Activated CD8-positive, alpha-beta memory T cell treated with anti-CD3 and anti-CD28 coated beads for 4 hours (primary cell): ENCODE measurements at places on chromosomes 4 and X.

DNA sequence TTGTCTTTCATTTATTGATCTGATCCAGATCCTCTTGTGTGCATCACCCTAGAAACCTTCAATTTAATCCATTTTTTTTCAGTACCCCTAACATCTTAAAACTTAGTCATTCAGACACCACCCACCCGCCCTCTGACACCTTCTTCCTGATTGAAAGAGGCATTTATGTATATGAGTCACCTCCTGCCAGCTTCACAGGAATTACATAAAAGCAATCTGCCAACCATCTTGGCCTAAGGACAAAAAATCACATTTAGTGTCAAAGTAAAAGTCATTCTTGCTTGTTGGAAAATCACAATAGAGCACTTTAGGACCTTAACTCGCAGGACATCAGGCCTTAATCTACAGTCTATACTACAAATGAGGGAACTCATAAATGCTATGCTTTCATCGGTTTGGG is 52.1 kb downstream of the NDST3 start:
- DNase-seq: no peak

- no peak for DNase-seq
These were observed 342.3 kb downstream of the ZNF674 start for GRCh38 chrX:46202733-46203514.

DNA sequence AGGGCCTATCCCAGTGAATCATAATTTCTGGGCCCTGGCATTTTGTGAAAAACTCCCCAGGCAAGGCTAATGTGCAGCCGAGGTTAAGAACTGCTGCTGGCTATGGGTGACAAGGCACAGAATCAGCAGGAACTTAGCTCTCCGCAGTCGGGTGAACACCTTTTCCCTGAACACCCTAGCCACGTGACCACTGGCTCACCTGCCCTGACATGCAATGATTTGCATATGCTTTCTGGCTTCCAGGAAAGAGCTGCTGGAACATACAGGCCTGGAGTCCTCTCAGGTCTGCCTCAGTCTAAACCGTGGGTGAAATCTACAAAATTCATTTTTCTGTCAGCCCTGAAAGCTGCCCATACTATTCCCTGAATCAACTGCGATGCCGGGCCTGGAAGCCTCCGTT is 56.6 kb downstream of the ZNF827 start:
- no peak for DNase-seq

DNA sequence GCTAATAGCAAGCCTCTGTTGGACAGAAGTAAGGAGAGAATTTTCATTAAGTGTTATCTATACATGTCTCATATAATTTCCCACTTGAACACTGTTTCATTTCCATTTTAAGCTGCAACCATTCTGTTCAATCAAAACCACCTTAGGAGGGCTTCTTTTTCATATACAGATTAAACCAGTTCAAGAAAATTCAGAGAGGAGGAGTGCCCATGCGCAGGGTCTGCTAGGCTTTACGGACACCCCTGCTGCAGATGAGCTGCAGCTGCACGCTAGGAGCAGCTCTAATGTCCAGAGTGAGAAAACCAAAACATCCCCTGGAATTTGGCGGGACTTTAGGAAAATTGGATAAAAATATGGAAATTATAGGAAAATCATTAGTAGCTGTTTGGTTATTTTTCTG is 541.0 kb downstream of the SPRY1 start:
- DNase-seq: no peak

GRCh38 chr4:73573794-73574528 is 46.3 kb downstream of the RASSF6 start:
- DNase-seq: no peak

- no peak for DNase-seq
These were observed 112.7 kb upstream of the FAM9B start for GRCh38 chrX:9146657-9147056.

- no peak for DNase-seq
These were observed 27.3 kb downstream of the OFD1 start for GRCh38 chrX:13761606-13762414.

DNA sequence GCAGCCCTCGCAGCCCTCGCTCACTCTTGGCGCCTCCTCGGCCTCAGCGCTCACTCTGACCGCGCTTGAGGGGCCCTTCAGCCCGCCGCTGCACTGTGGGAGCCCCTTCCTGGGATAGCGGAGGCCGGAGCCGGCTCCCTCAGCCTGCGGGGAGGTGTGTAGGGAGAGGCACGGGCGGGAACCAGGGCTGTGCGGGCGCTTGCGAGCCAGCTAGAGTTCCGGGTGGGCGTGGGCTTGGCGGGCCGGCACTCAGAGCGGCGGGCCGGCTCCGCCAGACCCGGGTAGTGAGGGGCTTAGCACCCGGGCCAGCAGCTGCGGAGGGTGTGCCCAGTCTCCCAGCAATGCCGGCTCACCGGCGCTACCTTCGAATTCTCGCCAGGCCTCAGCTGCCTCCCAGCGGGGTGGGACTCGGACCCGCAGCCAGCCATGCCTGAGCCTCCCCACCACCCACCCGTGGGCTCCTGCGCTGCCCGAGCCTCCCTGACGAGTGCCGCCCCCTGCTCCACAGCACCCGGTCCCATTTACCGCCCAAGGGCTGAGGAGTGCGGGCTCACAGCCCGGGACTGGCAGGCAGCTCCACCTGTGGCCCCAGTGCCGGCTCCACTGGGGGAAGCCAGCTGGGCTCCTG is 1.4 kb upstream of the AADAT start:
- no peak for DNase-seq
